ENCODE measurements at places on chromosomes 12 and 14. TPM values are rescaled to one million over a fixed set of nuclear protein-coding genes. Genes with fewer than 3 reads are reported as not detected.

GRCh38 chr12:69837191-69837590 lies 12.2 kb downstream of the MYRFL start:
- no peak for DNase-seq

RFX4 gene
- total RNA-seq: not detected

DNA sequence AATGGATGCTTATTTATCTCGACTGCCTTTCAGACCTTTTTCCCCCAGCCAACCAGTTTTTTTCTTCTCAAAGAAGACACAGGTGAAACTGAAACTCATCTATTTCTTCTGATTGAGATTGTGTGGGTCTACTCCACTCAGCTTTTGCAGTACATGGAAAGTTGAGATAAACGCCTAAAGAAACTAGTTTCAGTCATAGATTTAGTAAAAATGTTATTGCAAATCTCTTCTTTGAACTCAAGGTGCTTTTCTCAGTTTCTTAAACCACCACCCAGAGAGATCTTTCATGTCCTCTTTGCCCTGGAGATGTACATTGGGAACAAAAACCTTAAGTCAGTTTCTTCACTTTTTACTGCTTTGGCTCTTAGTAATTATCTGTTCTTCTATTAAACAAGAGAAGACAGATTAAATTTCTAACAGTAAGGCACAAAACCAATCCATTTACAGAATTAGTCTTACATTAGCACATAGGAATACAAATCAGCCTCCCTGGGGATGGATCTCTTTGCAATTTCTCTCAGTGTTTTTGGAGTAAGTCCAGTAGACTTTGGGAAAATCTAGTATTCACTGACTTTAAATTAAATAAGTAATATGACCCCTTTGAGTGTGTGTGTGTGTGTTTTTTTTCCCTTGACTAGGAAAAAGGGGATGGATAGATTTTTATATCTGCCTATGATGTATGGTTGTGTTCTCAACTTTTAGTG lies 11.6 kb downstream of the FBXW8 start:
- no peak for DNase-seq

PCED1B gene
- 1.9 TPM for total RNA-seq

GRCh38 chr14:81480741-81481140 lies 52.9 kb downstream of the SEL1L start:
- no peak for DNase-seq

RPGRIP1 gene
- not detected for total RNA-seq

DNA sequence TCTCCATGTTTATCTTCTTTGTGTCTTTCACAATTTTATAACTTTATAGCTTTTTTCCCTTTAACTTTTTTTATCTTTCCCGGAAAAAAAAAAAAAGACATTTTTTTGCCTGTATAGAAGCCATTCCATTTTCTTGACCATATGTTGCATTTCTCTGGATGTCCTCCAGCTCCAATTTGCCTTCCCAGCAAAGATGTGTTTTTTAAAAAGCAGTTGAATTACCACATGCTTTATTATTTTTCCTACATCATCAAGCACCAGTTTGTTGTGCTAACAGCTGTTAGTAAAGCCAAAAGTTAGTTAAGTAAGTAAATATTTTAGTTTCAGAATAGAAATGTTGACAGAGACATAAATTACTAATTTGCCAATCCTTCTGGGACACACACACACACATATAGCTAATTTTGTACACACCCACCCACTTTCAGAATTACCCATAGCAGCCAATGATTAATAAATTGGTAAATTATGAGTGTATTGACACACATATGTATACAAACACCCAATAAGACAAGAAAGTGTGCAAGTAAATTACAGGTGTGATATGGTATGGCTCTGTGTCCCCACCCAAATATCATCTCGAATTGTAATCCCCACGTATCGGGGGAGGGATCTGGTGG lies 118.3 kb downstream of the SLC38A6 start:
- no peak for DNase-seq
